ENCODE measurements at places on chromosomes 1 and 21.

DNA sequence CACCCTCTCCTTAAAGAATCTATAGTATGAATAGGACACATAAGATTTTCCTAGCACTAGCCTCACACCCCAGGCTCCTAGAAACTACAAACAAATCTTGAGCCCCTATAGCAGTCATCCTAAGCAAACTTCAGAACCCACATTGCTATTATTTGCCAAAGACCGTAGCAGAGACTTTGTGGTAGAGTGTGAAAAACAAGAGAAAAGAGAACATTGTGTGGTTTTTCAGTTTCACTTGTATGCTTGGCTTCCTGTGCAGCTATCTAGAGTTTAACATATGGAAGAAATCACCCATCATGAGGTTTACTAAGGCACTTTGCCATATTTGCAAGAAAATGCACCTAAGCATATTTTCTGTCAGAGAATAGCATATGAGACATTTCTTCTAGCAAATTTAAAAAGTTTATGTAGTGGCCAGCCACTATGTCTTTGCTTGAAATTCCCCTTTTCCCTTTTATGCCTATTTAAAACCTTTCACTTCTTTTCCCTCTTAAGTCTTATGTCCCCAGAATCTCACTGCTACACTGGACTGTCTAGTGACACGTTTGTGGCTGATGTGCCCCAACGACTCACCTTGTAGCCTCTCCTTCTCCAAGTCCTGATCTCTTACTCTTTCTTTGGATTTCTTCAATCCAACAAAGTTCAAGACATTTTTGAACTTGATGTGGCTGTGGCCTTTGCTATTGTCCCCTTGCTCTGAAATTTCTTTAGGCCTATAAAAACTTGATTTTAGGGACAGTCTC, 25.6 kb downstream of the CCDC190 start:
- no peak for DNase-seq

DNA sequence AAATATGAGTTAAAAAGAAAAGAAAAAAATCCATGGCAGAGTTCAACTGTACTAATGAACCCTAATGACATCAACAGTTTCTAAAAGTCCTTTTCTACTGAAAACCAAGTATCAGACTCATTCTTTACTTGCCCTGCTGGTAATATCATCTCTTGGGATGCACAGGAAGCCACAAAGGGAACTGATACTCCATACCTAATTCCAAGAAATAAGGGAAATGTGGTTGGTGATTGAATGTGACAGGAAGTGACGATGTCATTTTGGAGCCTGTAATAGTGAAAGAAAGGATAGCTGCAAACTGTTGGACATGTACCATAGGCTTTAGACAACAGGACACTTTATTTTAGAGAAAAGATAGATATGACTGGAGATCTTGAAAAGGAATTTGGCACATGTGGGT, 98.7 kb upstream of the VAV3 start:
- no peak for DNase-seq

- DNase-seq = no peak
Measured at GRCh38 chr1:37667023-37667671, 25.2 kb upstream of the CDCA8 start.

- no peak for DNase-seq
Measured at GRCh38 chr1:65418522-65419185, 1.8 kb upstream of the LEPR start.

DNA sequence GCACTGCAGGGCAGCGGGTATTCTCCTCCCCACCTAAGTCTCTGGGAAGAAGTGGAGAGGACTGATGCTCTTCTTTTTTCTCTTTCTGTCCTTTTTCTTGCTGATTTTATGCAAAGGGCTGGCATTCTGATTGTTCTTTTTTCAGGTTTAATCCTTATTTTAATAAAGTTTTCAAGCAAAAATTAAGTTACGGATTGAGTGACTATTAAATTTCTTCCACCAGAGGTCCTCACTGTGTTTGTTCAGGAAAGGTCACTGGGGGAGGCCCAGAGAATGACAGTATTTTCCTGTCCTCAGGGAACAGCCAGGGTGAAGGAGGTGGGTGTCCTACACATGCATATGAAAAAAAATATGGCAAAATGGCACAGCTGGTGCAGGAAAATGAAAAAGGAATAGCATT, 4.4 kb upstream of the ELF3 start:
- peak; percentile 29 for DNase-seq

DNA sequence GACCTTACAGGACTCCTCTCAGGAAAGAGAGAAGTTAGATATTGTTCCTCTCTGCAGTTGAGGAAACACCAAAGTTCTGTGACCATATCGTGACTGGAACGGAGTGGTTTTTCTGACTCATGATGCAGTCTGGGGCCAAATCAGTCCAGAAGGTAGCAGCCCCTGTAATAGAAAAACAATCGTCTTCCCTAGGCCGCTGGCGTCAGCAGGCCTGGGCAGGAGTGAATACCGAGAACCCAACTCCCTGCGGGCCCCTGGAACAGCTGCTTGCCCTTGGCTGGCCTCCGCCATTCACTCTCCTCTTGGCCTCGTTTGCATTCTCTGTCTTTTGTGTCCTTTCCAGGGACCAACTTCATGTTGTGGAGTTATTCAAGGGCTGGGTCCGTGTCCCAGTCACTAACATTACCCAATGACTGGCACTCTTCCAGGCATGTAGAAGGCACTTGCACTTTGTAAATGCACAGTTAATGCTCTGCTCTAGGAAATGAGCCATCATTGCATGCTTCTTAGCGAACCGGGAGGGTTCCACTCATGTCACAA, 10.9 kb upstream of the CD101 start:
- no peak for DNase-seq

DNA sequence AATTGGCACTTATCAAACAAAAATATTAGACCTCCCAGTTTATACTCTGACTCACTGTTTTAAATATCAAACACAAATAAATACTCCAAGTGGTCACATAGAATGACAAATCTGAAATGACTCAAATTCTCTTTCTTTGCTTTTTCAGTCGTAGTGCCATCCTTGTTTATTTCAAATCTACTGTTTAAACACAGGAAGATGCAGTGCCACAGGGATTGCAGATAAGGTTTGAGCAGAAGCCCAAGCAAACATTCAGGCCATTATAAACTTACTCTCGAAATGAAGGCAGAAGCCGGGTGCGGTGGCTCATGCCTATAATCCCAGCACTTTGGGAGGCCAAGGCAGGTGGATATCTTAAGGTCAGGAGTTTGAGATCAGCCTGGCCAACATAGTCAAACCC, 255.4 kb upstream of the PLXNA2 start:
- no peak for DNase-seq

DNA sequence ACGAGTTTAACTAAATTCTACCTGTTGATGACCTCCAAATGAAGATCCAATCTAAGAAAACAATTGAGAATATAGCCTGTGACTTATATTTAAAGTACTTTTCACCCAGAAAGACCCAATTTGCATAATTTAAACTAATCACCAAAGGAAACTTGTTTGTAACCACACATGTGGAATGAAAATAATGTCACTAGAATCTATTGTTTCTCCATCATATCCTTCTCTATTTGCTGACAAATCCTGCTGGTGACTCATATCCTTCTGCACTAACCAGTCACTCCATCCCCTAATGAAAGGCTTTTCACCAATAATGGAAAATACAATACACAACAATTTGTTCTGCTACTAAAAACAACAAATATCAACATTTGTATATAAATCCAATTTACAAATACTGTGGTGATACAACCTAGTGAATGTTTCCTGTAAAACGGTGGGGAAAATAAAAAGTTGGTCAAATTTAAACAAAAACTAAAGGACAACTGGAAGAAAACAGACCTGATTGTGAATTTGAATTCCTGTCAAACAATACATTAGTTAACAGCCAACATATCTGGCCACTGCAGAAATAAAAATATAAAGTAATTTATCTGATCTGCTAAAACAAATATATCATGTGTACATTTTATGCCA, 6.5 kb downstream of the PTP4A2 start:
- DNase-seq = peak; percentile 52

GRCh38 chr1:154973344-154974101, 958 bp upstream of the CKS1B start:
- peak; percentile 97 for DNase-seq

GRCh38 chr1:15799004-15799867, 8.2 kb downstream of the UQCRHL start:
- peak; percentile 90 for DNase-seq

DNA sequence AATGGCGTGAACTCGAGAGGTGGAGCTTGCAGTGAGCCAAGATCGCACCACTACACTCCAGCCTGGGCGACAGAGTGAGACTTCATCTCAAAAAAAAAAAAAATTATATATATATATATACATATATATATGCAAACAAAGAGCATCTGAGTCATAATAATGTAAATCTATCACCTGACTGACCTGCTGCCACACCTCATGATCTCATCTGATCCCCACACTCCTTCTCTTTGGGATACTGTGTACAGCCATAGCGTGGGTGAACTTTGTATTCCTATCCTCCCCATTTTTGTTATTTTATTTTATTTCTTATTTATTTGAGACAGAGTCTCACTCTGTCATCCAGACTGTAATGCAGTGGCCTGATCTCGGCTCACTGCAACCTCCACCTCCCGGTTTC, 2.6 kb upstream of the HDAC1 start:
- no peak for DNase-seq

DNA sequence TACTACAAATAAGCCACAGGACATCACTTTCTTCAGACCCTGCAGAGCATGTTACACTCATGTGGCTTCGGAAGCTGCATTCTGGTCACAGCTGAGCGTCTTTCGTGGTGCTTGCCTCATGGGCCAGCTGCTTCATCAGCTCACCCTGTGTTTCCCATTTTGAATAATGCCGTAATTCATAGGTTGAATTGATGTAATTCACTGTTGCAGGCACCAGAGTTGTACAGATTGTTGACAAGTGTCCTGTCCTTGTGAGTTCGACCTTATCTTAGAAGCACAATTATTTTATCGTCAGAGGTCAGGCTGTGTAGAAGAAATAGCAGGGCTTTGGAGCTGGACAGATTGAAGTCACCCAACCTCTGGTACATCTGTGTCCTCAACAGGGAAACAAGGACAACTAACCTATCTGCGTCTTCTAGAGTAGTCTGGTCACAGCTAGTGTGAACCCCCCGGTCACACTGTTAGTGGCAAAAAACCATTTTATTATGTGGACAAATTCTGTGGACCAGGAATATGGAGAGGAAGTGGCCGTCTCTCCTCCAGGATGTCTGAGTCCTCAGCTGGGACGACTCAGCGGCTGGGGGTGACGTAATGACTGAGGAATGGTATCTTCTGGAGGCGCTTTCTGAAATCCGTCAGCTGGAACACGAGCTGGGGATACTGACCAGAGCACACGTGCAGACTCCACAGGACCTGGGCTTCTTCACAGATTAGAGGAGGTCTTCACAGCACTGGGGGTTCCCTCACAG, 17.8 kb downstream of the PKNOX1 start:
- peak; percentile 81 for DNase-seq

- DNase-seq = no peak
Measured at GRCh38 chr1:207903767-207904166, 7.2 kb downstream of the CD34 start.

All from HFFc6 (cell line).